ENCODE measurements at places on chromosomes 12 and 14. TPM values are rescaled to one million over a fixed set of nuclear protein-coding genes. Genes with fewer than 3 reads are reported as not detected.

Gene AP5M1
- 50.6 TPM for total RNA-seq

Gene TAS2R7
- not detected for total RNA-seq

Gene CMTM5
- total RNA-seq: not detected

Gene DCN
- total RNA-seq: not detected

Gene DLK1
- not detected for total RNA-seq

Gene GUCY2C
- not detected for total RNA-seq

Gene CCDC38
- not detected for total RNA-seq

Gene GPRC5A
- total RNA-seq: not detected

GRCh38 chr14:46985529-46986380, 334.2 kb upstream of the RPL10L start:
- DNase-seq: no peak

GRCh38 chr12:131634037-131634436, 76.9 kb upstream of the SFSWAP start:
- DNase-seq: no peak

- DNase-seq: no peak
Measured at GRCh38 chr14:64990939-64991338, 4.2 kb downstream of the FNTB start.

- no peak for DNase-seq
Measured at GRCh38 chr12:12207746-12208145, 59.1 kb downstream of the LRP6 start.

GRCh38 chr14:50714450-50715073, 46.5 kb upstream of the SAV1 start:
- DNase-seq: no peak

DNA sequence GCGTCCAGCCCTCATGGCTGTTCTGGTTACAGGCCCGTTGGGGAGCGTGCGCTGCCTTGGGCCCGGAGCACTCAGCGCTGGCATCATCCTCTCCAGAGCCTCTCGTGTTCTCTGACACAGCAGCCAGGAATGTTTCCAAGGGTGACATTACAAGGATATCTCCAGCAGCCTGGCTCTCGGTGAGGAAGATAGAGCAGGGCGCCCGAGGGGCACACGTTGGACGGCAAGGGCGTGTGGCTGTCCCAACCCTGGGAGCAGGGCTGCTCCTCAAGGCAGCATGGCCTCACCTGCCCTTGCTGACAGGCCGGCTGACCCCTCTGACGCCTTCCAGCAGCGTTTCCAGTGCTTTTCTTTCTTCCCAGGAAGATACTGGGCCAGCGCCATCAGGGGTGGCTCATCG, 14.4 kb downstream of the LRCOL1 start:
- no peak for DNase-seq

- no peak for DNase-seq
Measured at GRCh38 chr14:65840118-65840751, 427.7 kb downstream of the FUT8 start.

DNA sequence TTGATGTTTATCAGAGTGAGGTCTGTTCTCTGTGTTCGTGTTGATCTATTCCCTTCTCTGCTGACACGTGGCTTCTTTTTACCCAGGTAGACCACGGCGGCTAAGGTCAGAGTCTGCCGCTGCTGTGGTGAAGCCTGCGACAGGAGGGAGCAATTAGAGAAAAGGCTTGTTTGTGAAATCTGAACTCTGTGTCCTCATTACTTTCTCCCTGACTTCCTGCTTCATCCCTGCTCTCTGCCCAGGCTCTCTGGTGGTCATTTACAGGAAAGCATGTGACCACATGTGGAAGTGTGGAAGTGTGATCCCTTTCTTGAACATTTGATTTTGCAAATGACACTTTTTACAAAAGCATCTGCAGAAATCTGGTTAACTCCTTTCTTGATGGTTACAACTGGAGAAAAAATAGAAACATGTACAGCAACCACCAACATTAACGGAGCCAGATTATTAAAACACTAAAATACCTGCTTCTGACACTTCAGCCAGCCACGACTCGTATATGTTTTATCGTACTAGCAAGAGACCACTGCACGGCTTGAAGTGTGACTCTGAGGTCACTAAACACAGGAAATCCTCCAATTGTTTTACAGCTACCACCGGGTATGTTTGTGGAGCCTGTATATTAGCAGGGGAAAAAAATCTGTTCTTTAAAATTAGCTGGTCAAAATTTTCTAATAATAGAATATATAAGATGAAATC, 388.6 kb upstream of the TMPO start:
- no peak for DNase-seq

DNA sequence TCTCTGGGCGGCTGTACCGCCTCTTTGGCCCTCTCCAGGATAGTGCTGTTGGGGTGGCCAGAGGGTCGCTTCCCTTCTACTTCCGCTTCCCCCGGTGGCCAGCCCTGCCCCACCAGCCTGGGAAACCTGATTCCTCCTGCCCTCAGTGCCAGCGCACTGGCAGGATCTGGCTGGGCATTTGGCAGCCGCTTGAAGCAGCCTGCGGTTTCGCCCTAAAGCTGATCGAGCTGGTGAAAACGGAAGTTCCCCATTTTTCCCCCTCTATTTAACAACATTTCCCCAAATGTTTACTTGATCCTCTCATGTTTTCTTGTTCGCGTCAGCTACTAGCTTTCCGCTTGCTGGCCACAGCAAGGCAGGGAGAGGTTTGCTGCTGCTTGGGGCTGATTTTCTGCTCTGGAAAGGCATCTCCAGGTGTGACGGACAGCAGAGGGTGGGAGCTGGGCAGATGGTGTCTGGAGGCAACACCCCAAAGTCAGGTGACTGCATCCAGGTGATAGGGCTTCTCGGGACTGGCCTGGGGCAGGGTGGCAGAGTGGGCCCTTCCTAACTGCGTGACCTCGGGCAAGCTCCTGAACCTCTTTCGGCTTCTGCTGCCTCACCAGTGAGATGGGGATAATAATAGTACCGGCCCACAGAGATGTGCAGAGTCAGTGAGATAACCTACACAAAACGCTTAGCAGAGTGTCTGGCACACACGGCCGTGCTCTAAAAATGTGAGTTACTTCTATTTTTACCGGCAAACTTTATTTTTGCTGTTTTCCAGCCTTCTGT, 53.1 kb downstream of the TSPAN9 start:
- no peak for DNase-seq

DNA sequence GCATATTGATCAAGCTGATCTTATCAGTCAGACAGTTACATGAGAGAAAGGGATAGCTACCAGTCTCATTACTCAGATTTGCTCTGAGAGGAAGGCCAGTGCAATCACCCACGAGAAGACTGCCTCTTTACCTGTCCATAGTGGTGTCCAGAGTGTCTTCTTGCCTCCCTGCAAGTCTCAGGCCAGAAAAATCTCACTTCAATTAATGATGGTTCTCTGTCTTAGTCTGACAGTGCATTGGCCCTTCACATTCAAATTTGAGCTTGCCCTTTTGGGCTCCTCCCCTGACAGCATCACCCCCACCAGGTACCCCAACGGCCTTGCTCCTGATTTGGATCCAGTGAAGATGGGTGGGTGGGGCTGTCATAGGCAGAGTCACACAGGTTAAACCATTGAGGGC, at the start of gene AICDA:
TSS of gene AICDA (minus strand) at position 231 of the 400 bp plus-strand sequence. CDS start at position 139, 92 bp downstream.
- DNase-seq: no peak

- DNase-seq: no peak
Measured at GRCh38 chr12:51751661-51752060, 96.9 kb downstream of the FIGNL2 start.

- no peak for DNase-seq
Measured at GRCh38 chr14:36408388-36408787, 88.0 kb upstream of the MBIP start.

DNA sequence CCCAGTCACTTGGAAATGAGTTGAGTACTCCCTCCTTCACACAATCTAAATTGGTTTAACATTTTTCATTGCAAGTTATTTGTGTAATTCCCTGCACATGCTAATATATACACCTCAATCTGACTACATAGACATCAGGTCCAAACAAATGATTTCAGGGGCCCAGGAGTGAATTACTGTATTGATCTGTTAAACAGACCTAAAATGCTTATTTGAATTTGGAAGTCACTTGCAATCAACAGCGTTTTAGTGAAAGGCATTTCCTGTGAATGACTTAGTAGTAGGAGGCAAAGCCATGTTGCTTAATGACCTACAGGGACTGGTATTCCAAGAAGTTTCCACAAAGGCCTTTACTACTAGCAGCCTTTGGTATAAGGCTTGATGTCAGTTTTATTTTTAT, 22.6 kb upstream of the SLC15A5 start:
- no peak for DNase-seq

GRCh38 chr14:101022121-101022520, 118.6 kb upstream of the RTL1 start:
- no peak for DNase-seq

GRCh38 chr12:88558340-88558867, 21.9 kb downstream of the KITLG start:
- no peak for DNase-seq

DNA sequence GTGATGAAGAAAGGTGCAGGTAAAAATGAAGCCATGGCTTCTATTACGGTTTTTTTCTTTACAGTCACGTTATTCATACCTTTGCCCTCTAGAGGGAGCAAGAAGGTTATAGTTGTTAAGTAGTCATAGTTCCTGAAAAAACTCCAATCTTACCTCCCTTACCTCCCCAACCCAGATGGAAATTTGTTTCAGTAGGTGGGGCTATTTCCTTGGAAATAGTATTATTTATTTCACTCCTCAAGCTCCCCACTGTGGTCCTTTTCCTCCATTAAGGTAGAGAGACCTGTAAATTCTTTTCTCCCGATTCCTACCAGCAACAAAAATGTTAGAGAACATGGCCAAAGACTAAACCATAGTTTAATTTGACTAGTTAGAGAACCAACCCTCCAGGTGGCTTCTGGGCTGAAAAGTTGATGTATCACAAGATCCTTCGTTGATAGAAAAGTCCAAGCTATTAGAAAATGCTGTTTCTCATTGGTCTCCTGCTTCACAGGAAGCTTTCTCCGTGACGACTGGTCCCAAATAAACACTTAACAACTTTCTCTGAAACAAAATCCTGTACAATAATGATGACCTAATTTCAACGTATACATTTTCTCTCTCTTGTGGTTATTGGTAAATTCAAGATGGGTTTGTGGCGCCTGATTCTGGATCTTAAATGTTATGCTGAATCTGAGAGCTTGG, 43.5 kb downstream of the TMX1 start:
- no peak for DNase-seq

DNA sequence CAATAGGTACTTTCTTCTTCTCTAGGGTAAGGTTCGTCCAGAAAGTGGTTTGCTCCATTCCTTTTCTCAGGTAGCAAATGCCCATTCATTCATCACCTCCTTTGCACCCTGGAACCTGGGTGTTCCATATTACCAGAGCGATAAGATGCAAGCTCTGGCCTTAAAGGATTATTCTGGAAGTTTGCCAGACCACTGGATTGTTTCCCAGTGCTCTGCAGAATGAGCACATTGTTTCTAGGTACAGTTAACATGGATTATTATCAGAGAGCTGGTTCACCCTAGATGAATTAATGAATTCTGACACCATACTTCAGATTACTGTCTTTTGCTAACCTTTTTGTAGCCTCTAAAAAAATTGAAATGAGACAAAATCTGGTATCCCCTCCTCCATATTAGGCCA, 170.9 kb upstream of the BMP4 start:
- no peak for DNase-seq

GRCh38 chr14:37254411-37254947, 56.7 kb downstream of the MIPOL1 start:
- no peak for DNase-seq

DNA sequence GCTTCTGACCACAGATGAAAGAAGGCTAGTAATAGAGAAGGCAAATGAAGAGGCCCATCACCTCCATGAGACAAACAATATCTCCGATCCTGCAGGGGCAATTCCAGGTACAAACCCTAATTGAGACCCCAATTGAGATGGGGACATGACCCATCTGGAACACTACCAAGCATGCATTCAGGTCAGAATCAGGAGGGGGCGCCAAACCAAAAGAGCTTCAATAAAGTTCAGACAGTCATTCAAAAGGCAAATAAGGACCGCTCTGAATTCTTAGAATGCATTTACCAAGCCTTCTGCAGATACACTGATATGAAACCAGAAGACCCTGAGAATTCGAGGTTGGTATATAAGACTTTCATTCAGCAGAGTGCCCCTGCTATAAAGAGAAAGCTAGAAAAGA, 10.2 kb upstream of the EDDM3B start:
- no peak for DNase-seq
